Activated T-cell treated with anti-CD3 and anti-CD28 coated beads, Interleukin-2, amount 50 U/mL, for 48 hours (primary cell): ENCODE measurements at places on chromosomes 4 and X.

DNA sequence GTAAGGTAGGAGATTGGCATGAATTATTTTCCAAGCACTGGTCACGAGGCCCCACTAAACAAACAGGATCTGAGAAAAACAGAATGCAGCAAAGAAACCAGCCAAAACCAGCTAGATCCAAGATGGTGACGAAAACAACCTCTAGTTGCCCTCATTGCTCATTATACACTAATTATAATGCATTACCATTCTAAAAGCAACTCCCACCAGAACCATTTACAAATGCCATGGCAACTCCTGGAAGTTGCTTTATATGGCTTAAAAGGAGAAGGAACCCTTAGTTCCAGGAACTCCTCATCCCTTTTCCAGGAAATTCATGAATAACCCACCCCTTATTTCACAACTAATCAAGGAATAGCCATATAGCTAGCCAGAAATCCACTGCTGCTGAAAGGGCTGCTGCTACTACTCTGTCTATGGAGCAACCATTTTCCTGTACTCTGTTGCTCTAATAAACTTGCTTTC is 69.3 kb downstream of the ABCB7 start:
- DNase-seq = no peak

DNA sequence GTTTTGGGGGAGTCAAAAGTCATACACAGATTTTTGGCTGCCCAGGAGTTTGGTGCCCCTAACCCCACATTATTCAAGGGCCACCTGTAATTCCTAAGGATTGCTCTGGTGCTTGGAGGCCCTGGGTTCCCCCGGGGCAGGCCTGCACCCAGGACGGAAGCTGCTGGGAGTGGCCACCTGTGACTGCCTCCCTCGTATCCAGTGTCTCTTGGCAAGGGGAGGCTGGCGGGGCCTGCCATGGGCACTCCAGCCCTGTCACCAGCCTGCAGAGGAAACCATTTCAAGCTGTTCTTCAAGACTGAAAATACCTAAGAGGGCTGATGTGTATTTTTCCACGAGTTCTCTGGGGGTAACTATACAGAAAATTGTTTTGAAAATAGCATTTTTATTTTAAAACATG is 24.5 kb upstream of the GPR78 start:
- DNase-seq = no peak

DNA sequence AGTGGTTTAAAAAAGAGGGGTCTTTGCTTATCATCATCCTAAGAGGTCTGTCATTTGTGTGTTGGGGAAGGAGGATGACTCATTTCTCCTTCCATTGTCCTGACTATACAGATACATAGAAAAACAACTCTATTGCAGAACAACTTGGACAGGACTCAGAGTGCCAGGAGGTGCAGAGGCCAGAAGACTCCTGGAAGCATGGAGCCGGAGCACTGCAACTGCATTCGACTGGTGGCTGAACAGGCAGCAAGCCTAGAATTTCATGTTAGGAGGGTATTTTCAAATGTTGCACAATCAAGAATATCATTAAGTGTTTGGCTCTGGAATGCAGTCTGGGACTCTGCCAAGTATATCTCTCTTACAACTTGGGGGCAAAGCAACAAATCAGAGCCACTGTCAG is 35.0 kb upstream of the MAML3 start:
- DNase-seq = no peak

GRCh38 chr4:128320656-128321055 is 33.0 kb upstream of the PGRMC2 start:
- DNase-seq = no peak

DNA sequence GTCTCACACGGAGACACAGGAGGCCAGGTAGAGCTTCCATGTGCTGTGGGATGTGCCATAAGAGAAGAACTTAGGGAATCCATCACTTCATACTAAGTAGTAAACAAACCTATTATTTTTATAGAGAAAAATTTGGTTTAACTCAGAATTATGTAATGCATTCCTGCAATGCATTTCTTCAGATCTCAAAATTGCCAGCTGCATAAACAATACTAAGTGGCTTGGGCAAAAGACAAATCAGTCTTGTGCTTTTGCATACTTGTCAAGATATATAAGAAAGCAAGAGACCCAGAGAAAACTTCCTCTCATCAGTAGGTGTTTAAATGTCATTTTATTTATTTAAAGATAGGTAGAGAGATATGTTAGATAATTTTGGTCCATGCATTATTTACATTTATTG is 382.1 kb upstream of the CTSO start:
- DNase-seq = no peak

DNA sequence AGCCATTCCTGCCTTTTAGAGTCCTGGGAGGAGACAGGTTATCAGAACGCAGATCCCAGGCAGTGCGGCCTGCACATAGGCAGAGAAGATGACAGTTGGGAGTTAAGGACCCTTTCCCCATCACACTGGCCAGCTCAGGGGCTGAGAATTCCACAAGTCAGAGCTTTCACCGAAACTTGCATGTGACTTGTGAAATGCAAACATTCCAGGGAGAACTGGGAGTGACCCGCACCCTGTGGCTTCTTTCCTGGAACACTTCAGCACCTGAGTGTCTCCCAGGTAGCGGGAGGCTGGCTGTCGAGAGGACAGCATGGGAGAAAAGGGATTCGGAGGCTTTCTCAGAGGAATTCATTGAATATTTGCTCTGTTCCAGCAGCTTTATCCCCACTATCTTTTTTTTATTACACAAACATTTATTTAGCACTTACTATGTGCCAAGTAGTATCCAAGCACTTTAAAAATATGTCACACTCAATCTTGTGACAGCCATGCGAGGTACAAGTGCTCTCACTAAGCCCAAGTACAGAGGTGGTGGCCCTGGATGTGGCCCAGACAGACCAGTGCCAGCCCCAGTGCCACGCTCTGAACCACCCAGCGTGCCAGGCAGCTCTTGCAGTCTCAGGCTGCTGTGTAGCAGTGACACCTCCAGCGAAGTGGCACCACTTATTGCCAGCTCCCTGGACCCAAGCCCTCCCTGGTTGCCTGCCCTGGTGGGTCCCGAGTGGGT is 100.5 kb downstream of the PHKA2 start:
- no peak for DNase-seq

DNA sequence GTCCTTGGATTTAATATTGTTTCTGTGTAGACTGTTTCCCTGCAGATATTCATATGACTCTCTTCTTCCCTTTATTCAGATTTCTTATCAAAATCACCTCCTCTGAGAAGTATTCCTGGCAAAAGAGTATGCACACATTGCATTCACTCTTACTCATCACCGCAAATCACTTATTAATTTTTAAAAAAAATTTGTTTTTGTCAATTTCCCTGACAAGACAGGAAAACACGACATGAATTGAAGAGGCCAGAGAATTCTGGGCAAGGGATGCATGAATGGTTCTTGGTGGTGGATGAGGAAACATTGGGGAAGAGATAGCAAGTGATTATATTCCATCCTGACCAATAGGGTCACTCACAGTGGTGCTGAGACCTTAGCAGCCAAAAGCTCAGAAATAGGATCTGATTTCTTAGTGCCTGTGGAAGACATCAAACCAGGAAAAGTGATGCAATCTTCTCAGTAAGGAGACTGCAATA is 522.5 kb upstream of the AGA start:
- no peak for DNase-seq

DNA sequence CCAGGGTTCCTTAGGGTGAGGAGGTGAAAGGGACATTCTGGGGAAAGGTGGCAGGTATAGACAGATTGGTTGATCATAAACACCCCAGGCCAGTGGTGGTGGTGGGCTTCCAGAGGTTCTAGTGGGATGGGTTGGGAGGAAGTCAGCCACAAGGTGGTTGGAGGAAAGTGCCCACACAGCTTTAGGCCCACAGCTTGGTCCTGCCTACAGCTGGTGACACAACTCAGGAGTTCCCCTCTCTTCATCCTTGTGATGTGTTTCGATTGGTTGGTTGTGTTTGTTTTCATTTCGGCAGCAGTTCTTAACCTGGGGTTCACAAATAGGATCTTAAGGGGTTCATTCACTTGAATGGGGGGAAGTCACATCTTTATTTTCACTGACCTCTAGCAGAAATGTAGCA is 157.0 kb downstream of the TMEM164 start:
- no peak for DNase-seq

GRCh38 chrX:34563804-34564203 is 93.3 kb downstream of the TMEM47 start:
- no peak for DNase-seq
